CD8-positive, alpha-beta T cell (primary cell): ENCODE measurements at places on chromosomes 1 and 21.

DNA sequence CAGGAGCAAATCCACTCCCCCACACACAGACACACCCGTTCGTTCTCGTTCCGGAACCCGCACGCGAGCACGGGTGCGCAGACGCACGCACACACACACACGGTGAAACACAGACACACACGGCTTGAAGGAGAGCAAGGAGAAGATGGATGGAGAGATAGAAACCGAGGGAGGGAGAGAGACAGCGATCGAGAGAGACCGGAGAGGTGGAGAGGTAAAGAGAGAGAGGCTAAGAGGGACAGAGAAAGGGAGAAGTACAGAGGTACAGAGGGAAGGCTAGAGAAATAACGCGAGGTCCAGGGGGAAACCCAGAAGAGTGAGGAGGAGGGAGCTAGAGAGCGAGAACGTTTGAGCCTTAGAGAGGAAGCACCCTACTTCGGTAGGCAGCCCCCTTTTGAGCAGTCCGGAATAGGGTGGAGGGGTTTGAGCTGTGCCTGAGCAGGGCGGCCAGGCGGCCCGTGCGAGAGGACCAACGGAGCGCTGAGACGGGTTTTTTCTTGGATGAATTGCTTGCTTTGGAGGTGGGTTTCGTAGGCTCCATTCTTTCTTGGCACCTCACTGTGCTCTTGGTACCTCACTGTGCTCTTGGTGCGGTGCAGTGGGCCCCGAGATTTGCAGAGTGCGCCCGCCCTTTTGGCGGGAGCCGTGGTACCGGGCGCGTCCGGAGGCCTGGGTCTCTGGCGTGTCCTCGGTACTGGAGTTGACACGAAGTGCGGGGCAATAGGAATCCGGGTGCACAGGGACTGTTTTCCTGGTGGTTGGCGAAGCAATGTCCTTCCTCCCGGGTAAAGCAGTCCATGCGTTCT is 88.4 kb upstream of the RHOU start:
- no peak for DNase-seq

DNA sequence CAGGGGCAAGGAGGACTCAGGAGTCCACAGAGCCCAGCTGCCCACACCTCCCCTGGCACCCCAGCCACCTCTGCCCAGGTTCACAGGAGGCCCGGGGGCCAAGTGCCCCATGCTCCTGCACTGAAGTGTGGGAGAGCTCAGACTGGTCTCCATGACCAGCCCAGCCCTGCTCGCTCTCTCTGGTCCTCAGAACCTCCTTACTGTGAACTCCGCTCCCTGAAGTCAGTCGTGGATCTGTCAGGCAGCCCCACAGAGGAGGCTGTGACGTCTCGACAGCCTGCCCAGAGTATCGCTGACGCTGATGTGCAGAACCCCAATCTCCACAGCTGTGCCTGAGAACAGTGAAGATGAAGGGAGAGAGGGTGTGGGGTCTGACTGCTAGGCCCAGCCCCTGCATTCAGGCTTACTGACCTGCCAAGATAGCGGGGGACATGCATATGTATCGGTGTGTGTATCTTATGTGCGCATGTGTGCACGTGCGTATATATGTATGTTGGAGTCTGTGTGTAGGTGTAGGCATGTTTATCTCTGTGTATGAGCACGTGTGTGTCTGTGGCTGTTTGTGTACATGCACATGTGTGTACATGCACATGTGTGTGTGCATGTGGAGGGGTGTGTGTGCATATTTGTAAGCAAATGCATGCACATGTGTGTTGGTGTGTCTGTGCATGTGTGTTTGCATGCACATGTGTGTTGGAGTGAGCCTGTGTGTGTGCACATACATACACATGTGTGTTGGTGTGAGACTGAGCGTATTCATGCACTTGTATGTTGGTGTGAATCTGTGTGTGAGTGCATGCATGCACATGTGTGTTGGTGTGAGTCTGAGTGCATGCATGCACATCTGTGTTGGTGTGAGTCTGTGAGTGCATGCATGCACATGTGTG is 118.5 kb upstream of the ARHGEF16 start:
- DNase-seq, result no peak

DNA sequence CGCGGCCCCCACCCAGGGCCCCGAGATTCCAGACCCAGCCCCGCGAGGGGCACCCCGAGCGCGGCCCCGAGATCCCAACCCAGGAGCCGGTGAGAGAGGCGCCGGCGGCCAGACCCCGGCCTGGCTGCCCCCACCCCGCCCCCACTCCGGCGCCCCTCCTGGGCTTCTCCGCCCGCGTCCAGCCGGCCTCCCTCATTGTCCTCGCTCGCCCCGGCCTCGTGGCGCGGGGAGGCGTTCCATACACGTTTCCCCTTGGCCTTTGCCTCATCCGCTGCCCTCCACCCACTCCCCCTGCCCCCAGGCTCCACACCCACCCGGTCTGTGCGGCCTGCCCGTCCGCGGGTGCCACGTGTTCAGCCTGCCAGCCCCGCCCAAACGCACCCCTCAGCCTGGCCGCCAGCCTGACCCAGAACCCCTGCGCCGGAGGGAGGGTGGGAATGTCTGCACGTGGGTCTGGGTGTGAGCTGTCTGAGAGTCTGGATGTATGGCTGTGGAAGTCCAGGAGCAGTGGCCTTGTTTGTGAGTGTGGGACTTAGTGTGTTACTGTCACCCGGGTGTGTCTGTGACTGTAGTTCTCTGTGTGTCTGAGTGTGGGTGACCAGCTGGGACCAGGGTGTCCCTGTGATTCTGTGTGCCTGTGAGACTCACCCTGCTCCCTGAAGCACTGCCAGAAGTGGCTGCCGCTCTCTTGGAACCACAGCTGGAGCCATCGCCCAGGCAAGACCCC is 681 bp downstream of the B4GALT2 start:
- no peak for DNase-seq

GRCh38 chr1:208100906-208101305 is 143.3 kb downstream of the PLXNA2 start:
- no peak for DNase-seq

DNA sequence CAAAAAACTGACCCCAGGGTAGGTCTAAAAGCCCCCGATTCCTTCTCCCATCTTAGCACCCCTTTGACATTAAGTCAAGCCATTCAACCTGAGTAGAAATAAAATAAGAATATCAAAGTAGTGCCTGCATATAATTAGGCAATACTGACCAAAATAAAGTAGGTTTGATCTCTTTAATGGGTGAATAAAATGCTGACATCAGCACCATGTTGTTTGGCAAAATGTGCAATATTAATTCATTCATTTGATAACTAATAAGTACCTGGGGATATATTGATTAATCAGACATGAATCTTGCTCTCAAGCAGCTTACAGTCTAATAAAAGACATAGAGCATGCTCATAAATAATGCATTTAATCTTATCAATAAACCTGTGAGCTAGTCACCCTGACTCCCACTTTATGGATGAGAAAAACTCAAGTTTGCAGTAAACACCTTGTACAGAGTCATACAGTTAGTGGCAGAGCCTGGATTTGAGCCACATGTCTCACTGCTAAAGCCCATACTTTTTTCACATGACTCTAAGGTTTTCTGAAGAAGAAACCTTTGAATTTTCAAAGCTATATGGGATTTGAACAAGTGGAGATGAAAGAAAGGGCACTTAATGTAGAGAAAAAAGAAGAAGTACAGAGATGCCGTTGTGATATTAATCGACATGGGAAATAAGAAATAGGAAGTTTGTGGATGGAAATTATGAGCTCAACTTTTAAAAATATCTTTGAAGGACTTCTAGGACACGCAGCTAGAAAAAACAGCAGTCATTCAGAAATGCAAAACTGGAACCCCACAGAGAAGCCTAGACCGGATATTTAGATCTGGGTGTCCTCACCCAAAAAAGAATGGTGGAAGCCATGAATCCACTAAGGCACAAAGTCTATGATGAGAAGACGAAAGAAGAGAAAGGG is 183.9 kb downstream of the TOMM20 start:
- no peak for DNase-seq

DNA sequence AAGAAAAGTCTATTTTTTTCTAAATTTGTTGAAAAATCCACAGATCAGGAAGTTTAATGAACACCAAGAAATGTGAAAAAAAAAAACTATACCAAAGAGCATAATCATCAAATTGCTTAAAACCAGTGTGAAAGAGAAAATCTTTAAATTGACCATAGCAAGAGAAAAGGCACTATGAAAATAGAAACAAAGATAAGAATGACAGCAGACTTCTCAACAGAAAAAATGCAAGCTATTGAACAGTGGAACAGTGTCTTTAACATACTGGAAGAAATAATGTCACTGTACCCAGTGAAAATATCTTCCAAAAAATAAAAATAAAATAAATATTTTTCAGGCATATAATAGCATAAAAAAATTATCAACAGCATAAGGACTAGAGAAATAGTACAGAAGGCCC is 243.0 kb upstream of the GJB5 start:
- no peak for DNase-seq

DNA sequence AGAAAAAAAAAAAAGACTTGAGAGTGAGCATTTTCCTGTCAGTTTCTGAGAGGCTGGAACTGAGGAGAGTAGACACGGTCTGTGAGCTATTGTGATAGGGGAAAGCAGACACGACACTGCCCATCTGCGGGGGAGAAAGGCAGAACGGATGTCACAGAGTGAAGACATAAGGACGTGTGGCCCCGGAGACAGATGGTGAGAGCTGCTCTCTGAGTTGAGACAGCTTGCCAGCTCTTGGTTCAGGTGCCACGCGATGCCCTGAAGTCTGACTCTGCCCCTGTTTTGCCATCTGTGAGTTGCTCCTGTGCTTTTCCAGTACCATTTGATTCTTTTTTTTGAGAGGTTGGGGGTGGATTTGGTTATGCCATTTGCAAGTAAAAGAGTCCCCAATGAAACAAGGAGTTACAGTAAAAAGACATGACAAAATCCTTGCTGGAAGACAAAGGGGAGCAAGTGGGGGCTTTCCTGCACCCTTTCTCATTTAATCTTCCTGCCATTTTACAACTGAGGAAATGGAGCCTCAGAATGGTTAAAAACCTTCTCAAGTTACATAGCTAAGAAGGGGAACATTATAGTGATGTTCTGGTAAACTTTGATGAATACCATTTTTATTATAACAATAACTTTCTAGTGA is 128.9 kb upstream of the DNAH14 start:
- DNase-seq, result no peak

- DNase-seq, result no peak
Measured at GRCh38 chr1:153882296-153882912, 40.4 kb downstream of the GATAD2B start.

DNA sequence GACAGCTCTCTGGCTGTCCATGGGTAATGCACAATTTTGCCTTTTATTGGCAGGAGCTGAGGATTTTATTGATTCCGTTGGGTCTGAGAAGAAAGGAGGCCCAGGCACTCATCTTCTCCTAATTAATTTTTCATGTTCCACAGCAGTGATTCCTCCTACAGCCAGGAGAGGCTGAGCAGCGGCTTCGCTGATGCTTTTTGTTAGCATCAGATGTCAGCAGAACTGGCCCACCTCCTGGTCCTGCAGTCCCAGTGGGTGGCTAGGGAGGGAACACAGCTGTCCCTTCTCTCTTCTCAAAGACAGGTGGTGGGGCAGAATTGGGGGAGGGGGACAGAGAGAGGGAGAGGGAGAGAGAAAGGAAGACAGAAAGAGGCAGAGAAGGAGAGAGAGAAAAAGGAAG is 5.7 kb downstream of the MT1HL1 start:
- no peak for DNase-seq

DNA sequence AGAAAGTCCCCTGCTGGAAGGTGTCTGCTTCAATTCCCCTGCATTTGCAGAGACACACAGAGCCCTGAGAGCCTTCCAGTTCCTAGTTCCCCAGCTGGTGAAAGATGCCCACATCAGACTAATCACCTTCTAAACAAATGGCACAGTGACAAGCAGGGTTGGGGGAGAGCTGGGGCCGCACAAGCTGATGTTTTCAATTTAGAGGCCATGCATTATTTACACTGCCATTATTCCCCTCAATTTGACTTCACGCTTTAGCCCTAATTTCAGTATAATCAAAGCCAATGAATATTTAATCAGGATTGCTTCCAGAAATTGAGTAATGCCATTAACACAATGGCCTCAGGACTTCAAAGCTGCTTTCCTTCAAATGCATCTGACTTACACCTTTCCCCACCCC is 81.5 kb downstream of the BEND5 start:
- no peak for DNase-seq

DNA sequence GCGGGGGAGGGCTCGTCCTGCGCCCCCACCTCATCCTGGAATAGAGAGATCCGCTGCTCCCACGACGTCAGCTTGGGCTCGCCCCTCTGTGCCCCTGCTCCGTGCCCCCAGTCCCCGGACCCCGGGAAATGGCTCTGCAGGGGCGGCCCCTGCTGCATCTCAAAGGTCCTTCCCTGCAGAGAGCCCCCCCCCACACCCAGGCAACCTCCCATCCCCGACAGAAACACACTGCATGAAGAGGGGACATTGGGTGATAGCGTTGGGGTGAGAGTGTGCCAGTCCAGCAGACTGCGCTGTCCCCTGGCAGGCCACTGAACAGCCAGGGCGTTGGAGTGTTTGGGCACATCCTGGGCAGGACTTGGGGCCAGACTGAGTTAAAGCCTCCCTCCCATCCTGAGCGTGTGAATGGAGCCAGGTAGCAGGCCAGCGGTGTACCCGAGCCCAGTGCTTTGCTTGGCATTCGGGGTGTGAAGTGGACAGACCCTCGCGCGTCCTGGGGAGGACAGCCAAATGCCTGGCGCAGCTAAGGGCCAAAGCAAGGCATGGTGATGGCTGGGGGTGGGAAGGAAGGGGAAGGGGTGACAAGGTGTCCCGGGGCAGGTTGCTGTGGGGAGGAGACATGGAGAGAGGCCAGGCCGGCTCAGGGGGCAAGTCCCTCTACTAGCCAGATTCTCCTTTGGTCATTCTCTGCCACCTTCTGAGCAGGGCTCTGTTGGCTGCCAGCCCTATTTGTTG is 633 bp upstream of the ETNK2 start:
- no peak for DNase-seq

- DNase-seq, result no peak
Measured at GRCh38 chr21:25342816-25343215, 264.5 kb downstream of the MRPL39 start.

- no peak for DNase-seq
Measured at GRCh38 chr1:196400478-196401451, 207.5 kb downstream of the KCNT2 start.

DNA sequence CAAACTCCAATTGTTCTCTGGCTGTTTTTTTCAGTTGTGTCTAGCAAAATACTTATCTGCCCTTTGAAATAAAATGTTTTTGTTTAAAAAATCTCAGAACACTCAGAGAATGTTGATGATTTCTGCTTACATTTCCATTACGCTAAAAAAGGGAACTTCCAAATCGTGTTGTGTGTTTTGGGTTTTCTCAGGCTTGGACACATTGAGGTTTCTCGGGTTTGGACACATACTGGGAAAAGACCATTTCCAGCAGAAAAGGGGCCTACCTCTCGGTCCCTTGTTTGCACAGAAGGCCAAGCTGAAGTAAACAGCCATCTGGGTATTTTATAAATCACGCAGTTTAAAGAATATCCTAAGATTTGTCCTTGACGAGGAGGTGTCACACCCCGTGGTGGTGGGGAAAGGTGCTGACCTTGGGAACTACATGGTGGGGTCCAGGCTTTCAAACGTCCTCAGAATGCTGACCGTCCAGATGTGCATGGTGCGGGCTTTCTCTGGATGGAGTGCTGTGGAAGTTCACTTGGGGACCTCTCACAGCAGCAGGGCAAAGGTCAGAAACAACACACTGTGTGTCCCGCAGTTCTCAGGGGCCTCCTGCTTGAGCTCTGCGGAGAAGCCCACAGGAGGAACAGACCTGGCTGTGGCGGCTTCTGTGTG is 67.8 kb downstream of the SLC37A1 start:
- DNase-seq, result no peak
